Urothelium cell line (cell line): ENCODE measurements at places on chromosomes 5 and 9.

- DNase-seq, result no peak
Observed at GRCh38 chr5:146105477-146105876, at the start of gene PLAC8L1. Gene PLAC8L1 (minus strand): TSS chr5:146105577. CDS start chr5:146104311, 1,266 bp downstream.

GRCh38 chr9:26331223-26331622 lies 561.4 kb downstream of the CAAP1 start:
- DNase-seq, result no peak

GRCh38 chr5:95842854-95843544 lies 20.5 kb upstream of the GLRX start:
- DNase-seq, result peak; percentile 76

GRCh38 chr5:61744690-61745619 lies 412.9 kb downstream of the ZSWIM6 start:
- no peak for DNase-seq

DNA sequence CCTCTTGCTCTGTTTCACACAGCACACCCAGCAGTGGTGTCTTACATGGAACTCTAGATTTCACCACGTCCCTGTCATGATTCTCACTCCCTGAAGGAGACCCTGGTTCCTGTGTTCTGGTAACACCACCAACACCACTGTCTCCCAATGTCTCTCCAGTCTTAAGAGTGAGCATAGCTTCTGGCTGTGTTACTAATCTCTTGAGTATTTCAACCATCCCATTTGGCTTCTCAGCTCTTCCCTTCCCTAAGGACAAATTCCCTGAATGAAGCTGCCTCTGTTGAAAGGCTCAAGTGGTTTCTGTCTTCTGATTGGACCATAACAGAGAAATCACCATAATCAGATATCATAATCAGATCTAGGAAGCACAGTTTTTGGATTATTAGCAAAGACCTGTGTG lies 311.8 kb downstream of the DNAH5 start:
- DNase-seq, result no peak

DNA sequence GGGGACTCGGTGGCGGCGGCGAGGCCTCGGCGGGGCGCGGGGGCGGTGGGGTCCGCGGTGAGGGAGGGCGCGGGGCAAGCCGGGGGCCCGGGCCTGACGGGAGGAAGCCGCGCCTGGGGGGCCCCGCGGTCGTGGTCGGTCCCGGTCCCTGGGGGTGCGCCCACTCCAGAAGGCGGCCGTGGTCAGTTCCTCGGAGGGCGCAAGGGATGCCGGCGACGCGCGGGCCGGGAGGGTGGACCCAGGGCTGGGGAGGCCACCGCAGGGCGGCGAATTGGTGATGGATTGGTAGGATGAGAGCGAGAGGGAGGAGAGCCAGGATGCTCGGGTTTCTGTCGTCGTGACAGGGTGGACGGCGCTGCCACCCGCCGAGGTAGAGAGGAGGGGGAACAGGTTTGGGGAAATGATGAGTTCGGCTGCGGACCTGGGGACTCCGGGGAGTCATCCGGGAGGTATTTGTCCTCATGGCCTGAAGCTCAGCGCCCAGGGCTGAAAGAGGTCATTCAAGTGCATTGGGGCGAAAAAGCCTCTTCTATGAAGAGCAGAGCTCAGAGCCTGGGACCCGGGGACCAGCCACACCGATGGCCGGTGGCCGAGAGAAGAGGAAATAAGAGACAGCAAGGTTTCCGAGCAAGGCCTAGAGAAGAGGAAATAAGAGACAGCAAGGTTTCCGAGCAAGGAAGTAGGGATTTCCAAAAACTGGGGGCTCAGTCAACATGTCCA lies 557 bp downstream of the GNG10 start:
- DNase-seq, result peak; percentile 59

- DNase-seq, result no peak
Observed at GRCh38 chr9:100099722-100100042, 639 bp downstream of the INVS start.

GRCh38 chr9:77847059-77847499 lies 184.5 kb downstream of the GNAQ start:
- DNase-seq, result no peak

GRCh38 chr9:127185931-127186781 lies 63.7 kb upstream of the ANGPTL2 start:
- DNase-seq, result no peak

DNA sequence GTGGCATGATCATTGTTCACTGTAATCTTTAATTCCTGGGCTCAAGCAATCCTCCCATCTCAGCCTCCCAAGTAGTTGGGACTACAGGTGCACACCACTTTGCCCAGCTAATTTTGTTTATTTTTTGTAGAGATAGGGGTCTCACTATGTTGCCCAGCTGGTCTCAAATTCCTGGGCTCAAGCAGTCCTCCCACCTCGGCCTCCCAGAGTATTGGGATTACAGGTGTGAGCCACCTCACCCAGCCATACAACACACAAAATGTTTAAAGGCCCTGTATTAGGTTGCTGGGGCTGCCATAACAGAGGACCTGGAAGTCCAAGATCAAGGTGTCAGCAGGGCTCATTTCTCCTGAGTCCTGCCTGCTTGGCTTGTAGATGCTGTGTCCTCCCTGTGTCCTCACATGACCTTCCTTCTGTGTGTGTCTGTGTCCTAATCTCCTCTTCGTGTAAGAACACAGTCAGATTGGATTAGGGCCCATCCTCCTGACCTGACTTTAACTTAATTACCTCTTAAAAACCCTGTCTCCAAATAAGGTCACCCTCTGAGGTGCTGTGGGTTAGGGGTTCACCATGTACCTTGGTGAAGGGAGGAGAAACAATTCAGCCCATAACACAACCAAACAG lies 5.4 kb downstream of the UBE2QL1 start:
- DNase-seq, result no peak

- DNase-seq, result no peak
Observed at GRCh38 chr9:134338394-134339182, 12.3 kb downstream of the RXRA start.

- DNase-seq, result no peak
Observed at GRCh38 chr5:109953761-109954160, 264.0 kb downstream of the MAN2A1 start.

DNA sequence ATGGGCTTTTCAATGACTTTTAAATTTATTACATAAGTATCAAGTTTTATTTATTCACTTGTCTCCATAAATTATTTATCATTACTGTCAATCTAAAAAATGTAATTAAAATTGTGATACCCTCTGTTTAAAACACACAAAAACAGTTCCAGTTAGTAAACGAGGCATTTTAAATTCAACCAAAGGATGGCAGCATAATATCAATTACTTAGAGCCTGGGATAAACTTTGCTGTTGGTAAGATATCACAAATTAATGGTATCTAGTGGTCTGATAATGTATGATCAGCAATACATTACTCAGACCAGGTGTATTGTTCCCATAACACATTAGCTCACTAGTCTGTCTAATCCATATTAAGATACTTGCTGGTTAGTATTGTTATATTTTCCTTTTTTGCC lies 9.6 kb upstream of the IFNE start:
- no peak for DNase-seq

GRCh38 chr5:9977070-9977469 lies 272.6 kb downstream of the ATPSCKMT start:
- no peak for DNase-seq

- DNase-seq, result no peak
Observed at GRCh38 chr9:129812385-129812784, 9.4 kb downstream of the TOR1B start.

DNA sequence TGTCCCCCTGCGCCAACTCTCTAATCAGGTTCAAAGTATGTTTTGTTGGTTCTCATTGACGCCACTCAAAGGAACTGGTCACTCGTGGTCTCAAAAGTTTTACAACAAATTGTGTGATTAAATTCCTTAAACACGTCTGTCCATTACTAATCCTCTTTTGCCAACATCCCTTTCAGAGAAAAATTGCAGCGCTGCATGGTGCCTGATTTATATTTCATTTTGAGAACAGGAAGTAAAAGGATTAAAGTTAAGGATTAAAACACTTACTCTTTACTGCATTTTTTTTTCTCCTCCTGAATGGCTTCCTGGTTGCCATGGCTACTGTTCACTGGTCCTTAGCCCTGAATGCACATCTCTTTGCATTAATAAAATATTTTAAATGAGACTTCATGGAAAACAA lies 383.5 kb downstream of the GLIS3 start:
- DNase-seq, result no peak

GRCh38 chr9:74412236-74412979 lies 84.7 kb upstream of the RORB start:
- DNase-seq, result no peak
